Heart right ventricle (tissue), 16 donors: ENCODE measurements at places on chromosomes 11 and 22. TPM values are rescaled to one million over a fixed set of nuclear protein-coding genes. Genes with fewer than 3 reads are reported as not detected.
A peak's percentile ranks its signal among the peaks of the same experiment; 100 is the strongest.

DNA sequence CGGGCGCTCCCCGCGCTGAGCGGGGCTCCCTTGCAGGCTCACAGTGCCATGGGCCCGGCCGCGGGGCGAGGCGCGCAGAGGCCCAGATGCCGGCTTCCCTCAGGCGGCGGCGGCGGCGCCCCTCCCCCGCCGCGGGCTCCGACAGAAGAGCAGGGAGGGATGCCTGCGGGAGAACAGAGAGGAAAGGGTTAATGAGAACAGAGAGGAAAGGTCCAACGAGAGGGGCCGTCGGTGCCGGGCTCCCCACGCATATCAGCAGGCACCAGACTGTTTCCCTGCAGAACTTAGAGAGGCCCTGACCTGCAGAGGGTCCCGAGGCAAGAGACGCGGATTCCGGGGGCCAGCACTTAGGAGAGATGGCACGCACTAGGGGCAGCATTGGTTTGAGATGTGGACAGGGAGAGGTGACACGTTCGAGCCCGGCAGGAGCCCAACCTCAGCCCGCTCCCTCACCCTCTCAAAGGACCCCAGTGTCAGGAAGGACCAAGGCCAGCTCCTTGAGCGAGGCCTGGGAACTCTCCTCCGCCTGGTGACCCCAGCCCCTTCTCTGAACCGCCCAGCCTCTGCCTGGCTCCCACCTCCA lies 9.1 kb downstream of the NRXN2 start:
- no peak for DNase-seq
- H3K36me3 ChIP-seq: no peaks in the 10 kb centered on the region
- no peaks in the 10 kb centered on the region for H3K4me1 ChIP-seq
- H3K27ac ChIP-seq: no peak overlapping the region

DNA sequence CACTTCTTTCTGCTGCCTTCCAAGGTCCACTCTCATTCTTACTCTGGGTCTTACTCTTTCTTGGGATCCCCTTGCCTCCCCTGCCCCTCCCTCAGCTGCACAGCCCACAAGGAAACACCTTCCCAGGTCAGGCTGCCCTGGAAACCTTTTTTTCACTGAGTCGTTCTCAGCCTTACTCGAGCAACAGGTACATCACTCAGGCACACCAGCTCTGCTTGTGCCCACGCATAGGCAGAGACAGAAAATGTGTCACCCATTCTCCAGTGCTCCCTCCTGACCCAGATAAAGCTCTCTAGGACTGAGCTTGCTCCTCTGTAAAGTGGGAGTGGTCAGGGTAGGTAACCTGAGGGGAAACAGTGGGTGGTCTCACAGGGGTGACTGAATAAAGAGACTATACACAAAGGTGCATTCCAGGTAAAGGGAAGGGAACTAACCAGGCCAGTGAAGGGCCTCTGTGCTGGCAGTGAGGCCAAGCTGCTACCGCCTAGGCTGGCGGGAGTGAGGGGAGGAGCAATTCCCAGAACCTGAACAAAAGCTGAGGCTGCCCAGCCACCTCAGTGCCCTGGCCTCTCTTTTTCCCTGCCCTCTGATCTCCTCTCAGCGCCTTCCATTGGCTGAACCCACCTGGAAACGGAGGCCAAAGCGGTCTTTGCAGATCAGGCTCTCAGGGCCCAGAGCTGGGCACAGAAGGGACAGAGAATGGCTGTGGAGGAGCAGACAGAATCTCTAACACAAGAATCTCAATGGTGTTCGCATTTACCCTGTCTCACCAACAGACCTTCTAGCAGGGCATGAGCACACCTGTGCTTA lies 15.9 kb downstream of the PRG3 start:
- no peaks in the 10 kb centered on the region for H3K27me3 ChIP-seq
- no peak overlapping the region for H3K27ac ChIP-seq
- no peak overlapping the region for H3K4me3 ChIP-seq

GRCh38 chr11:95252586-95252985 lies 21.6 kb upstream of the SESN3 start:
- no peaks in the 10 kb centered on the region for H3K27me3 ChIP-seq
- DNase-seq: no peak
- no peak overlapping the region for H3K27ac ChIP-seq
- no peak overlapping the region for H3K4me3 ChIP-seq
- H3K4me1 ChIP-seq: no peaks in the 10 kb centered on the region

- peaks cover 37% of the 10 kb centered on the region for H3K4me1 ChIP-seq
- no peak overlapping the region for H3K27ac ChIP-seq
- peak; percentile 61 for DNase-seq
- H3K36me3 ChIP-seq: no peaks in the 10 kb centered on the region
Observed at GRCh38 chr11:65468874-65469333, 29.9 kb upstream of the MALAT1 start.

DNA sequence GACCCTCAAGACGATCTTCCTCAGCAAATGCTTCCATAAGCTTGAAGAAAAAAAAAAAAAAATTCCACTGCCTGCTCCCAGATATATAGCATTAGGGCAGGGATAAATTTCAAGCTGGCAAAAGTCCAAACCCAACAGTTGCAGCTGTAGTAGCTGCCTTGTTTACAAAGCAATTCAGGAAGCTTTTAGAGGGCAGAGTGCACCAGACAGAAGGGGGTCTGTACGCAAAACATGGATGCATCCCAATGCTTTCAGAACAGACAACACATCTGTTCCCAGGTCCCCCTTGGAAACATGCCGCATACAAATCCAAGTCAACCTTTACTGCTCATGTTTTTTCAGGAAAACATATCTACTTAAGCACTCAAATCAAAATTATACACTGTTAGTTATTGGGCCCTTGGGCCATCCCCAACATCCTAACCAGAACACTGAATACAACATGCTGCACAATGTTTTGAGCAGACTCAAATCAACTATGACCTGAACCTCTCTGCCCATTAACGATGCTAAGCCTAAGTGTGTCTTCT lies 94.5 kb downstream of the CADM1 start:
- DNase-seq: no peak
- H3K27ac ChIP-seq: no peak overlapping the region
- H3K4me1 ChIP-seq: peaks cover 6% of the 10 kb centered on the region
- H3K4me3 ChIP-seq: no peak overlapping the region
- no peaks in the 10 kb centered on the region for H3K27me3 ChIP-seq

Gene KCNE3
- polyA plus RNA-seq: 1.2 TPM

Gene B4GALNT4
- 0.75 TPM for polyA plus RNA-seq

Gene ZBTB16
- polyA plus RNA-seq: 21.1 TPM

Gene OR51E2
- polyA plus RNA-seq: 0.07 TPM

Gene SEPTIN5
- 104 TPM for polyA plus RNA-seq
